A375 (cell line): ENCODE measurements at places on chromosomes 16 and 17. TPM values are rescaled to one million over a fixed set of nuclear protein-coding genes. Genes with fewer than 3 reads are reported as not detected.

WIPI1 gene
- total RNA-seq = 30.0 and 37.3 TPM in 2 replicates

ESRP2 gene
- total RNA-seq = 0.15 and 0.50 TPM in 2 replicates

CCL23 gene
- not detected in 2 replicates for total RNA-seq

ITGAD gene
- 0.19 TPM in 1 of 2 replicates, not detected in the other for total RNA-seq

SLFN14 gene
- total RNA-seq = not detected in 2 replicates

PIRT gene
- not detected in 2 replicates for total RNA-seq

TBX21 gene
- not detected in 2 replicates for total RNA-seq

PRRT2 gene
- total RNA-seq = 3.4 and 4.0 TPM in 2 replicates

DRC3 gene
- 2.0 and 2.9 TPM in 2 replicates for total RNA-seq

KRT20 gene
- total RNA-seq = 0.08 TPM in 1 of 2 replicates, not detected in the other

PRR35 gene
- total RNA-seq = 0.16 TPM in 1 of 2 replicates, not detected in the other

TAT gene
- not detected in 2 replicates for total RNA-seq

INCA1 gene
- total RNA-seq = 0.72 TPM in 1 of 2 replicates, not detected in the other

SAMD14 gene
- 0.87 and 2.8 TPM in 2 replicates for total RNA-seq

WWOX gene
- total RNA-seq = 42.5 and 53.4 TPM in 2 replicates

NPB gene
- total RNA-seq = 0.11 and 0.24 TPM in 2 replicates

CACNA1G gene
- total RNA-seq = 0.05 and 0.08 TPM in 2 replicates

KCNH4 gene
- 0.03 and 0.04 TPM in 2 replicates for total RNA-seq

PLXDC1 gene
- under 0.01 and 0.05 TPM in 2 replicates for total RNA-seq

TMC5 gene
- total RNA-seq = not detected in 2 replicates

OSGIN1 gene
- 1.3 and 1.9 TPM in 2 replicates for total RNA-seq

CCL7 gene
- total RNA-seq = not detected in 2 replicates

EFCAB3 gene
- not detected in 2 replicates for total RNA-seq

ARHGAP27 gene
- 8.9 and 13.4 TPM in 2 replicates for total RNA-seq

MYO1D gene
- 3.4 and 3.7 TPM in 2 replicates for total RNA-seq

PLEKHH3 gene
- total RNA-seq = 20.7 and 31.9 TPM in 2 replicates

PRAC1 gene
- not detected in 2 replicates for total RNA-seq

KRT36 gene
- total RNA-seq = not detected in 2 replicates

ANKRD40CL gene
- total RNA-seq = not detected in 2 replicates

IGSF6 gene
- 0.03 TPM in 1 of 2 replicates, not detected in the other for total RNA-seq

C16orf54 gene
- total RNA-seq = 0.85 and 1.3 TPM in 2 replicates

PYY gene
- not detected in 2 replicates for total RNA-seq

ARL5C gene
- not detected in 2 replicates for total RNA-seq

CCR7 gene
- total RNA-seq = not detected in 2 replicates

KRTAP17-1 gene
- total RNA-seq = not detected in 2 replicates

ADAP2 gene
- 0.80 TPM in 1 of 2 replicates, not detected in the other for total RNA-seq

OMG gene
- not detected in 2 replicates for total RNA-seq

TSNAXIP1 gene
- total RNA-seq = 0.66 and 1.6 TPM in 2 replicates

KIF19 gene
- total RNA-seq = not detected in 2 replicates

AHSP gene
- not detected in 2 replicates for total RNA-seq

FSCN2 gene
- 0.08 and 0.50 TPM in 2 replicates for total RNA-seq

DLX3 gene
- not detected in 2 replicates for total RNA-seq

TNFRSF17 gene
- total RNA-seq = 0.11 TPM in 1 of 2 replicates, not detected in the other

TMEM235 gene
- total RNA-seq = not detected in 2 replicates

ZP2 gene
- not detected in 2 replicates for total RNA-seq

NUP88 gene
- 160 and 186 TPM in 2 replicates for total RNA-seq

KRTAP4-6 gene
- not detected in 2 replicates for total RNA-seq

C16orf96 gene
- total RNA-seq = not detected in 2 replicates

NUPR1 gene
- total RNA-seq = 15.4 and 20.1 TPM in 2 replicates

ABCA10 gene
- total RNA-seq = 12.7 and 15.4 TPM in 2 replicates

SULT1A1 gene
- total RNA-seq = 0.80 and 1.6 TPM in 2 replicates
